Stimulated activated CD8-positive, alpha-beta memory T cell treated with anti-CD3 and anti-CD28 coated beads, Interleukin-12 subunit alpha, Interleukin-12 subunit beta, amount 100 ng/mL, for 1 hour (primary cell): ENCODE measurements at places on chromosomes 12 and 14.

DNA sequence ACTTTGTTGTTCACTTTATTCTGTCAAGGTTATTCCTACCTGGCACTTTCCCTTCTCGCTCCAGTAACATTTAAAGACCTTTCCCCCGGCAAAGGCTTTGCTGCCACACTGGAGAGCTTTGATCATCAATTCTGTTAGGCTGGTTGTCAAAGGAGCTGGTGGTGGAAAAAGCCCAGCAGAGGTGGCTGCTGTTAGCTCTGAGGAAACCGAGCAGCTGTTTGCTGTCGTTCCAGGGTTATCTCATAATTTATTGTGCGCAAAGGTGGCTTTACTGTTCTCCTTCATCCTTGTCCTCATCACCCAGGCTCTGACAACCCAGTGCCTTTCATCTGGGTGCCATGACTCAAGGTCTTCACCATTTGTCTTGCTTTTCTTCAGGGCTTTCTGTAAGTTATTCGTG, 38.2 kb upstream of the CRADD start:
- no peak for DNase-seq

DNA sequence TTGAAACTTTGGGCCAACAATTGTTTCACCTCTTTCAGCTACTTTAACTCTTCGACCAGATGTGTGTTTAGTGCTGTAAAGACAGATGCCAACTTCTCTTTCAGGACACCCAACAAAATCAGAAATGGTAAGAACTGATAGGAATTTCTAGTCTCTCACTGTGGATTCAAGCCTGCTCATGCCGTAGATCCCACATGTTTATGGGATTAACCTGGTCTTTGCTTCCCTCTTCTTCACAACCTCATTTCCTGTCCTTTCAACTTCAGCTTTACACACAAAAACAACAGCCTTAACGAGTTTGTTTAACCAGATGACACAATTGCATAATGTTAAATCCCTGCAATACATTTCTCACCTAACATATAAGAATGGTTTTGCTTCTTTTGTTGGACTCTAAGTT, 1031.9 kb upstream of the LRFN5 start:
- DNase-seq = no peak

GRCh38 chr14:22383515-22384166, 205.4 kb downstream of the DAD1 start:
- DNase-seq = no peak

DNA sequence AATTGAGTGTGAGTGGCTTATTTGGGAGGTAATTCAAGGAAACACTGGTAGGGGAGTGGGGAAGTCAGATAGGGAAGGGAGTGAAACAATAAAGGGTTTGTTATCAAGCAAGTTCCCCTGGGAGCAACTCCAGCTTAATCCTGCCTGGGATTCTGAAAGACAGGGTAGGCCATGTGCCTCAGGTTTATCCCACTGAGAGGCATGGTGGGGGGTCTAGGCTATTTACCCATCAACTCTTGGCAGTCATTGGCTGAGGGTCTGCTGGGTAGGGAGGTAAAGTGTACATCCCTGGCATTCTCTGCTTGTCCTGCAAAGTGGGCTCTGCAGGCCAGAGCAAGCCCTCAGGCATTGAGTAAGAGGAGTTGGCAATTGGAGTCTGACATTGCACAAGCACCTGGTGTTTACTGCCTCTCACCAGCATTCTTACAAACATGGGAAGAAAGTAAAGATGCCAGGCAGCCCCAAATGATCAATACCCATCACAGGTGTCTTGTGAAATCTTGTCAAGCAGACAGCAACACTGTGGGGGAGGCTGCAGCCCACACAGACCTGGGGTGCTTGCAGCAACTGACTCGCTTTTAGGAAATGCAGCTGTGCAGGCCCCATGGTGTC, 169.3 kb downstream of the KTN1 start:
- DNase-seq = no peak

DNA sequence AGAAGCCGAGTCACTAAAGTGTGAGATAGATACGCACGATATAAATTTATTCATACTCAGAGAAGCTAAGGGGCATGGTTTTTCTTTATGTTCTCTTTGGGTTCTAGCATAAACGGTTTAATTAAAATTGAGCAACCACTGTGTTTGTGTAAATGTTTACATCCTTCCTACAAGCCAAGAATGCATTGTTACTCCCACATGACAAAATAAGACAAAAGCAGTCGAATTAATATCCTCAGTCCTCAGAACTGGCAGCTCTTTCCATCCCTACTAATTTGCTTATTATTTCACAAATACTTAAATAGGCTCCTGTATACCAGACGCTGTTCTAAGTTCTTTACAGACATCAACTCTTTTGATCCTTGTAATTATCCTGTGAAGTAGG, 32.0 kb downstream of the SSPN start:
- DNase-seq = no peak

GRCh38 chr14:34046799-34047520, 96.1 kb upstream of the EGLN3 start:
- no peak for DNase-seq

DNA sequence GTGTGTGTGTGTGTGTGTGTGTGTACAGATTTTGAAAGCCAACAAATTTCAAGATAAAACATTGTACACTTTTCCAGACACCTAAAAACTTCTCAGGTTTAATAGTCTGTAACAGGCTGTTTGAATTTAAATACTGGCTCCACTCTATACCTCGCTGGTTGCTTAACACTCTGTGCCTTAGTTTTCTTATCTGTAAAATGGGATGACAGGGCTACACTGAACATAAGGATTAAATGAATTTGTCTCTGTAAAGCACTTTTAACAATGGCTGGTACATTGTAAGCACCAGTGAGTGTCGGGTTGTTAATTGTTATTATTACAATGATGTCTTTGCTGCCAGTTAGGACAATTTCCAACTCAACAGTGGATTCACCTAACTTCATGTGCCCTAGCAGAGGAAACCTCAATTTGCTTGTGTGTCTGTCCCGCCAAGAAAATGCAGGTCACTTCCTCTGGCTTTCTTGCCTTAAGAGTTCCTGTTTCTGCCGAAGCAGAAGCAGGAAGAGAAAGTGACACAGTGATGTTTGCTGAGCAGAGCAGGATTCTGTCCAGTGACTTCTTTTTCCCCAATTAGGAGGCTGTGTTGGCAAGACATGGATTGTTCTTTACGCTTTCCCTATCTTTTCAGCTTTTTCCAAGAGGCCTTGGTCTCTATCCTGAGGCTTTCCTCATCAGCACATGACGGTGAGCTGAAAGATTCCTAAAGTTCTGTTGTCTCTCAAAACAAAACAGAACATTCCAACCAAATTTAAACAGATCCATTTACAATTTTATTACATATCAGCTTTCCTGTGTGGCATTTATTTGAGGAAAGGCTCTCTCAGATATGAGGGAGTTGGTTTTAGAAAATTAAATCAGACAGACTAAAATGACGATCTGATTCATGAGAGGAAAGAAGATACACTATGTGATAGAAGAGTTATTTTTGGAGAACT, 154.1 kb upstream of the ATP2B1 start:
- DNase-seq = no peak

DNA sequence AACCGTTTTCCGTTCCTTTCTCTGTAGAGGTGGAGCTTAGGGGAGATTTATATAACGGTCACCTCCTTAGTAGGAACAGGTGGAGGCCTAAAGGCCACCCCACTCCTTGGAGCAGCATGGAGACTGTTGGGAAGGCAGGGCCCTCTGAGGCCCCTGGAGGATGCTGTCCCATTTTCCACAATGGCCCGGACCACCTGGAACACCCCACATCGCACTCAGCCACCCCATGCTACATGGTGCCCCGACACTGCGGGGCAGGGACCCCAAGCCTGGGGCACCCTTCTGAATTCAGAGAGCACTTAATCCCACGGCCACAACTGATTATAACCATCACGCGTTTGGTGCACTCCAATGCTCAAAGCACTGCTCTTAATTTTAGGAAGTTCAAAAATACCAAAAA, 41.4 kb downstream of the C14orf132 start:
- no peak for DNase-seq

- DNase-seq = no peak
Measured at GRCh38 chr12:88604646-88605045, 24.4 kb upstream of the KITLG start.

GRCh38 chr12:54658306-54659264, 10.4 kb upstream of the DCD start:
- DNase-seq = peak; percentile 7

DNA sequence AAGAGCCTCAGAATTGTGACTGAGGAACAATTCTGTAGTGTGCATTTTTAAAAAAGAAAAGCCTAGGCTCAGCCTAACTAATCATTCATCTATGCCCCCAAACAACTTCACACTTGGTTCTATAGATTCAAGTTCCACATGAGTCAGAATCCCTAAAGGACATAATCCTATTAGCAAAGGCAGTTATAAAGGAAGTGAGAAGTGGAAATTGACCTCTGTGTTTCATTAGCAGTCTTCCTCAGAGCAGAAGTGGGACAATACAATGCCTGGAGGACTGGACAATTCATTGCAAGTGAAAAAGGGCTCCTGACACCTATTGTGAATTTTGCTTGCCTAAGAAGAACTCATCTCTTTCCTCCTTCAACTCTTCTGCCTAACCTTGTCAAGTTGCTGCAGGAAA, 222.3 kb downstream of the PTPRO start:
- DNase-seq = no peak

DNA sequence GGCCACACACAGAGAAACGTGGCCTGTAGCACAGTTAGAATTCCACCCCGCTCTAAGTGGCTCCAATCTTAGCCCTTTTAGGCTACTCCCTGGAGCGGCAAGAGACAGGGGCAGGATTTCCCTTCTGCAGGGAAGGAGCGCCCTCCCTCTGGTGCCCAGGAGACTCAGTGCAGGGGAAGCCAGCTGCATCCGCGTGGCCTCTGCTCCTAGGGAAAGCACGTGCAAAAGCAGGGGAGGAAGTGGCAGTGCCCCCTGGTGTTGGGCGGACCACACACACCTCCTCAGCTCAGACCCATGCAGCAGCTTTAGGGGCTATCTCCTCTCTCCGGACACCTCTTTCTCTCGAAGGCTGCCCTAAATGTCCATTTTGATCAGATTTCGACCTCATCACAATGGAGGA, 50.0 kb downstream of the SPRING1 start:
- DNase-seq = no peak

DNA sequence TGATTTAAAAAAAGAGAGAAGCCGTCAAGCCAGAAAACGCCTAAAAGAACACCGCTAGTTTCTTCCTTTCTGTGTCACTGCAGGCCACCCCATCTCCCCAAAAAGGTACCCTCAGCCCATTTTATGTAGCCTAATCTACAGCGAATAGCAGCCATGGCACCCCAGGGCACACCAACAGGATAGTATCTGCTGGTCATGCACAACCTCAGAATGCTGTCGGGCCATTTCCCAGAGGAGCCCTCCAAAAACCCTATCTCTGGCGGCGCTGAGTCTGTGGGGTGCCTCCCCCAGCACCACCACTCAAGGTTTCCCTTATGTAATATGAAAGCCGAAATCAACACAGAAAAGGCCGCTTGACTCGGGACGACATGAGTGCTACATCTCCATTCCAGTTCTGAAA, 98.9 kb downstream of the BCL11B start:
- no peak for DNase-seq
